ENCODE measurements at places on chromosomes 3 and 15.

GRCh38 chr15:73845907-73846306, 27.5 kb upstream of the TBC1D21 start:
- no peak for DNase-seq

GRCh38 chr3:191301782-191302411, 27.3 kb upstream of the CCDC50 start:
- no peak for DNase-seq

GRCh38 chr3:157239082-157239704, 79.2 kb upstream of the CCNL1 start:
- DNase-seq, result peak; percentile 51

DNA sequence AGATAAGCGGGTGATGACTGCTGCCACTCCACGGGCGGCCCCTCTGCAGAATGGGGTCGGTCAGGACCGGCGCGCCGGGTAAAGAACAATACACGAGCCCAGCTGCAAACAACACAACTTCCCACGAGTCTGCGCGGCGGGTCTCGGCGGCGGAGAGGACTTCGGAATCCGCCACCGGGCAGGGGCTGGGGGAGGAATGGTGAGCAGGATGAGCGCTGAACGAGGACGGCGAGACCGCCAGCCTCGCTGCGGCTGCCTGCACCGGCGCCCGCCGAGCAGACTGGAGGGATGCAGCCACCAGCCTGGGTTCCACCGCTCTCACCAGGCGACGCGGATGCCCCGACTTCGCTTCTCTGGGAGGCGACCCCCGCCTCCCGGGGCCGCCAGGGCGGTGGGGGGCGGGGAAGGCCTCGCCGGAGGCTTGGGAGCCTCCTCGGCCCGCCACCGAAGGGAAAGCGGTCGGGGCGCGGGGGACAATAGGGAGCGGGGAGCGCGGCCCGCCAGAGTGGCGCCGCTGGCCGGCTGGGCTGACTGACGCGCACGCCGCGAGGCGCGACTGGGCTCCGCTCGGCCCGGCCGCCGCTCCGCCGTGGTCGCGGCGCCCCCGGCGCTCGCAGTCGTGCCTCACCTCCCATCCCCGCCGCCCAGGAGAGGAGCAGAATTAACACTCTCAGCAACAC, 515 bp downstream of the ADAM10 start:
- DNase-seq, result no peak

DNA sequence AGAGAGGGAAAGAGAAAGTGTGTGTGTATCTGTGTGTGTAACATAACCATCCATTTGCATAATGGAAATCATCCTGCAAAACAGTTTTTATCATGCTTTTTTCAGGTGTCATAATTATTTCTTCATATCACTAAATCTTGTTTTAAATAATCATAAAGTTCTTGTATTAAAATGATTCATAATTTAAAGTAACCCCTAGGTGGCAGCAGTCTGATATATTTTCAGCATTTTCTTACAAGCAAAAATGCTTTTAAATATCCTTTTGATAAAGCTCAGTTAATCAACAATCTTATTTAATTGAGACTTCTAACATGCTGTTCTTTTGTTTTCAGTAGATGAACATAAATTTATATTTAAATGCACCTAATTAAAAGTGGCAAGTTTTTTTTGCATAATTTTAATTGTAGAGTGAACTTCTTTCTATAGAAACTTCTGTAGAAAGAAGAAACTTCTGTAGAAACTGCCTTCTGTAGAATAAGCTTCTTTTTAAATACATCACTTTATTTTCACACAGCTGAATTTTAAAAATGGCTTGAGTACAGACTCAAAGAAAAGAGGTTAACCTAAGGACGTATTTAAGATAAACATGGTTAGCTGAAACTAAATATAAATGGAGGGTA, 72.5 kb downstream of the OPA1 start:
- peak; percentile 61 for DNase-seq

- no peak for DNase-seq
Measured at GRCh38 chr3:161025911-161026310, 79.2 kb downstream of the B3GALNT1 start.

GRCh38 chr15:78930577-78931388, 14.1 kb downstream of the CTSH start:
- peak; percentile 90 for DNase-seq

DNA sequence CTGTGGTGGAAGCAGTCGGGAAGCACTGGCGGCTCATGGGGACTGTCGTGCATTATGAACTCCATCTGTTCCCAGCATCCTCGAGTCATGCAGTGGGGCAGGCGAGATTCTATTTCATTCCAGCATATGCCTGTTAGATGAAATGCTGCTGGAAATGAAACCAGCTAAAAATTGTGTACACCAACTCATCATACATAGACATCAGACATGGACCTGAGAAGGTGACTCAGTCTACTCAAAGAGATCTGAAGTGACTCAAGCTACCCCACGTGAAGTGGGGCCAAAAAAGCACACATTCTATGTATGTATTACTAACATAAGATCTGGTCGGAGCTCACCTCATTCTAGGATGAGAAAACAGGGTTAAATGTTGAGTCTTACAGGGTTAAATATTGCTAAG, 47.5 kb upstream of the FAM98B start:
- DNase-seq, result no peak

GRCh38 chr15:60528530-60528929, 49.6 kb upstream of the ICE2 start:
- peak; percentile 54 for DNase-seq
